Activated CD4-positive, CD25-positive, alpha-beta regulatory T cell treated with anti-CD3 and anti-CD28 coated beads, Interleukin-2, amount 50 U/mL, for 72 hours (primary cell): ENCODE measurements at places on chromosomes 1 and 21.

DNA sequence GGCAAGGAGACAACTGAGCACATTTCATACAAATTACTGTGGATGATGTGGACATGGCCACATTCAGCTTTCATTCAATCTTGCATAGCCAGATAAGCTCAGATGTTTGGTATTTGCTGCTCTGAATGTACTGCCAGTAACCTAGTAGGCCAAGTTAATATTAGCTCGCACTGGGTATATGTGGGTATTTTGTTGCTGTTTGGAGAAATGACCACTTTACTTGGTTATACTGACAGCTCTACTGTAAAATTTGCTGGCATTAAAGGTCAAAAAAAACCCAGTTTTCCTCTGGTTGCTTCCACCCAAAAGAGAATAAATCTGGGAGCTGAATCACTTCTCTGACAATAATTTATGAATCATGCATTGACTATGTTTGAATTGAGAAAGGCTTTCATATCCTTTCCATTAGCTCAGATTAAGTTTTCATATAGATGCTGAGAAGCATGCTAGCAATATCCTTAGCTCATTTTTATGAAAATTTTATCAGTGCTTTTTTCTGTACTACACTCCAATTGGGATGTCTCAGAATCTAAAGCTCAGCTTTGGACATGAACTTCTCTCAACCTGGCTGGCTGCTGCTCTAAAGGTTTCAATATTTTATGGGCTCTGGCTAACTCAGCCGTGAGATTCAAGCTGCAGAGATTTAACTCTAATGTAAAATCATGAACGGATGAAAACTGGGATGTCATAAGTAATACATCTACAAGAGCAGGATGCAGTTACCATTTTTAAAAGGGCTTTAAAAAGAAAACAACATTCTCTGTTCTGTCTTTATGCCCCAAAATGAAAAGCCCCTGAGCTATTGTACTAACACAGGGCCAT is 330.0 kb downstream of the BARHL2 start:
- DNase-seq: no peak

- no peak for DNase-seq
These were observed 5.4 kb downstream of the VPS45 start for GRCh38 chr1:150072959-150073358.

DNA sequence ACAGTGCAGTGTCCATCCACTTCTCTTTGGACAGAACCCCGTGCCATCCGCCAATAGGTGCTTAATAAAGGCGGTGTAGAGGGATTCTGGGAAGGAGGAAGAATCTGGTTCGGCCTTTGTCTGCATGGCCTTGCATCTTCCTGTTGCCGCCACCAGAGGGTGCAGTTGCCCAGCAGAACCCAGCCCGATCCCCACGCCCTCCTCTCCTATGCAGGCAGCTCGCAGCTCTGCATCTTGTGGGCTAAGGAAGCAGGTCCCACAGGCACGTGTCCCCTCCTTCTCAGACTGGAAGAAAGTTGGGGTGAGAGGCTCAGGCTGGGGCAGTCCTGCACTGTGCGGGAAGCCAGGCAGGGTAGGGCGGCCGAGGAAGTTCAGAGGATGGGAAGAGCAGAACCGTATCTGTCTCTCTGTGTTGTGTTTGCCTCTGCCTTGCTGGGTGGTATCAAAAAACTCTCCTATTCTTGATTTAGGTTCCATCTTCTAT is 20.8 kb downstream of the NAV1 start:
- peak; percentile 66 for DNase-seq

- DNase-seq: no peak
These were observed 24.2 kb upstream of the FHAD1 start for GRCh38 chr1:15222653-15223303.

DNA sequence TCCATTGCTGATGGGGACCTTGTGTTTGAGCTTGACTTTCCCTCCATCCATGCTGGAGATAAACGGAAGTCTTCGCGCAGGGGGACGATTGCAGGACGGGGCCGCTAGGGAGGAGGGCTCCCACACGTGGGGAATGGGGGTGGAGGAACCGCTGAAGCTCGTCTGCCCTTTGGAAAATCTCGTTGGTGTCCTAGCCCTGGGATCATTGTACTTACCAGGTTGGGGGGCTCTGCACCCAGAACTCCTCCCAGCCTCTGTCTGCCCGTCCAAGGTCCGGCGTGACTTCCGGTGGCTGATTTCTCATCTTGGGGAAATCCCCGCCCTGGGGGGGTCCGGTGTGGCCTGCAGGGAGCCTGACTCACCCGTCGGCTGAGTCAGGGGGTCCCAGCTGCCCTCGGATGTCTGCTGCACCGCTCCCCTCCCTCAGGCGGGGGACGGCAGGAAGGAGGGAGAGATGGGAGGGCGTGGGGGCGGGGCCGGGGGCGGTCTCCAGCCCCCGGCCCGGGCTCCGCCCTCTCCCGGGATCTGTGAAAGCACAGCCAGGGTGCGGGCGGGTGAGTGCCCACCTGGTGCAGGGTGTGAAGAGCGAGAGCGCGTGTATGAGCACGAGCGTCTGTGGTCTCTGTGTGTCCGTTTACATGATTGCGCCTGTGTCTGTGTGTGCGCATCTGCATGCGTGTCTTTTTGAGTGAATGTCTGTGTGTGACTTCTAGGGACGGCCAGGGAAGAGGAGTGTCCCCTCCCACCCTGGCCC is 35.8 kb downstream of the PIK3CD start:
- peak; percentile 61 for DNase-seq

GRCh38 chr1:14970115-14970798 is 183.3 kb upstream of the TMEM51 start:
- no peak for DNase-seq

DNA sequence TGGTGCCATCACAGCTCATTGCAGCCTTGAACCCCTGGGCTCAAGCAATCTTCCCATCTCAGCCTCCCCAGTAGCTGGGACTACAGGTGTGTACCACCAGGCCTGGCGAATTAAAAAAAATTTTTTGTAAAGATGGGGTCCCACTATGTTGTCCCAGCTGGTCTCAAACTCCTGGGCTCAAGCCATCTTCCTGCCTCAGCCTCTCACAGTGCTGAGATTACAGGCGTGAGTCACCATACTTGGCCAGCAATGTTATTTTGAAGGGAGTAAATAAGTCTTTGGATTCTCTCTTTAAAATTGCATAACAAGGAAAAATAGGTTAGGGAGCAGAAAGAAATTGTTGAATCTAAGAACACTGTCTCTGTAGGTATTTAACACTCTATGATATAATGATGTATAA is 111.3 kb downstream of the RPS6KC1 start:
- DNase-seq: no peak

- no peak for DNase-seq
These were observed 14.4 kb downstream of the LAMC2 start for GRCh38 chr1:183200451-183200850.

- DNase-seq: no peak
These were observed 54.1 kb downstream of the DTL start for GRCh38 chr1:212089560-212090163.

GRCh38 chr1:91754348-91754747 is 131.6 kb downstream of the TGFBR3 start:
- DNase-seq: no peak

DNA sequence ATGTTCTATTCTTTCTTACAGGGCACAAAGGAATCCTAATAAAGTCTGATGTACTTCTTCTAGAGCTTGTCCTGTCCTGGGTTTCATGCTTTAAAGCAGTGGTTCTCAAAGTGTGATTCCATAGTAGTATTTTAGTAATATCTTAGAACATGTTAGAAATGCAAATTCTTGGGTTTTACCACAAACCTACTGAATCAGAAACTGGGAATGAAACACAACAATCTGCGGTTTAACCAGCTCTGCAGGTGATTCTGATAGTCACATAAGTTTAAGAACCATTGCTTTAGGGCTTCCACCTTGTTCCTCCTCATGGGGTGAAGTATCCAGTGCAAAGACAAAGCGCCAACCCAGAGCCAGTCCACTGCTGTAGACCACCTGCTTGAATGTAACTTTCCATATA is 41.1 kb downstream of the NGF start:
- no peak for DNase-seq

DNA sequence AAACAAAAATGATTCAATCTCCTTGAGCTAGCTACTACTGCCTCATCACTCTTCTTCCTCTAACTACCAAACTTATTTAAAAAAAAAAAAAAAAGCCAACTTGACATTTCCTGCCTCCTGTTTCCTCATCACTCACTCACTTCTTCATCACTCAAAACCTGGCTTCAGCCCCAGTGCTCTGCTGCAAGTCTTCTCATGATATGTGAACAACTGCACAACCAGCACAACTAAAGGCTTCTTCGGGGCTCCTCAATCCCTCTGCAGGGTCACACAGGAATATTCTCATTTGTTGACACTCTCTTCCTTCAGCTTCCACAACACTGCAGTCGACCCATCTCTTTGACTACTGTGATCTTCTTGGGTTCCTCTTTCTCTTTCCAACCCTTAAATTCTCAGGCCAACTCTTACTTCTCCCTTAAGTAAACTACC is 7.6 kb downstream of the MTF1 start:
- DNase-seq: no peak

DNA sequence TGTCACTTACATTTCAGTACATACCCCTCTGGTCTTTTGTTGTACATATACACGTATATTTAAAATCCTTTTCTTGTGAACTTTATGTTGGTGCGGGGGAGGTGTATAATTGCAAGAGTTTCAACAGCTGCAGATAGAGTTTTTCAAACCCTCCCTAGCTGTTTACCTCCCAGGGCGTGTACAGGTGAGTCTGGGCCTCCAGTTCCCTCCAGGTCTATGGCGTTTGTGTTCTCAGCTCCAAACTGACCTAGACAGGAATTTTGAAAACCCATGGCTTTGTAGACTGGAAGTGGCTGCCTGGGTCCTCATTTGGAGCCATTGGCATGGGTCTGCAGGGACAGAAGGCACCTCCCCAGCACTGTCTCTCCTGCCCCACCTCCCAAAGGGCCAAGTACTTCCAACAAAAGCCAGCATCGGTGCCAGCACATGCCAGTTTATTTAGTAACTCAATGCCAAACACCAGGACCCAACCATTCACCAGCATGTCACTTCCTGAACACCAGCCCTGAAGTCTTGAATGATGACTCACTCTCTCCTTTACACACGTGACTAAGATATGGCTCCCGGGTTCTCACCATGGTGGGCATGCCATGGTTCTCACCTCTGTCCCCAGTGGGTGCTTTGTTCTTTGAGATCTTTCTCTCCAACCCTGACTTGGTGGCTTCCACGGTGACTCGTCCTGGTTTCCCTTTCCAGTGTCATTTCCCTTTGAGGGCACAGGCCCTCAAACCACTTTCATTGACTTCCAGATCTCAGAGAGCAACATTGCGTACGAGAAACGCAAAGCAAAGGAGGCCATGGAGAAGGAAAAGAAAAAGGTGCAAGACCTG is 57.3 kb upstream of the EFHD2 start:
- no peak for DNase-seq

GRCh38 chr1:22323141-22323845 is 128.4 kb upstream of the ZBTB40 start:
- DNase-seq: no peak

GRCh38 chr1:75522389-75522788 is 88.5 kb downstream of the SLC44A5 start:
- no peak for DNase-seq

DNA sequence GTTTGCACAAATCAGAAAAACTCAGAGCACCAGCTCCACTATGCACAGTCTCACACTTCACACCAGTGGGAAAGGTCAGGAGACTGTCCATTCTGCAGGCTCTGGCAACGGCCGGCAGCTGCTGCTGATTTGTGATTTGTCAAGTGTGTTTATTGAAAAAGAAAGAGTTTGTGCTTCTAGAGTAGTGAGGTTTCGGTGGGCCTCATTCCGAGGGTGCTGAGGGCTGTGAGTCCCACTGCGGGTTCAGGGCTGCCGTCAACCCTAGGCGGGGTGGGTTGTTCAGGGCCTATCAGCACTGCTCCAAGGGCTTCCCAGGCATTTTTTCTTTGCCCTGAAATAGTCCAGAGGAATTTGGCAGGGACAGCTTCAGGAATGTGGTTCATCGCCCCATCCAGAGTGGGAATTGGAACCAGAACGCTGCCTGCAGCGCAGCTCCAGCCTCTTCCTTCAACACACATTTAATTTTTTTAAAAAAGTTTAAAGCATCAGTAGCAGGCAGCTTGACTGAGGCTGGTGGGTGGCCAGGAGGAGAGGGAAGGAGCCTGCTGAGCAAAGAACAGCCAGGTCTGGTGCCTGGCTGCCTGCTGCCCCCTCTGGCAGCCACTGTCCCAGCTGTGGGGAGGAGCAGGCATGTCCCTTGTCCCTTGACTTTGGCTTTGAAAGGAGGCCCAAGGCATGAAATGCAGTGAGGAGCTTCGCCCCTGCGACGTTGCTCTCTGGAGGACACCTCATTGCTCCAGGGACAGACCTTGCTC is 19.7 kb downstream of the STUM start:
- no peak for DNase-seq

- no peak for DNase-seq
These were observed 22.3 kb upstream of the SARS1 start for GRCh38 chr1:109191377-109191776.

DNA sequence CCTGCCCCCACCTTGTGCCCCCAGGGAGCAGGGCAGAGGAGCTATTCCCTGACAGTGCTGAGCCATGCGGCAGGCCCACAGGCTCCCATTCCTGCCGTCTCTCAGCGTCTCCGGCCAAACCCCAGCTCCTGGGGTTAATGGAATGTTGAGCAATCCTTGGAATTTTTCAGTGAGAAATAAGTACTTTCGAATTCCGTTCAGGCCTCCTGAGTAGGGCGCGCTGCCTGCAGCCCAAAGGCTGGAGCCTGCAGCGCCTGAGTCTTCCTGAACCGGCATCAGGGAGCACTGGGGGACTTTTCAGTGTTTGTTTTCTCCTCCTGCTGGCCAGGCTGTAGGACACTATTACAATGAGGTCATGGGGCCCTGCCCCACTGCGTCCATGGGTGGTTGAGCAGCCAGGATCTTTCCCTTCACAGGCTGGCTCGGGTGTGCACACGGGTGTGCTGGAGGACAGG is 33.3 kb upstream of the CSF1 start:
- no peak for DNase-seq

- no peak for DNase-seq
These were observed 2.6 kb downstream of the TXNIP start for GRCh38 chr1:145993618-145994390.

GRCh38 chr1:205481218-205481617 is 23.3 kb upstream of the CDK18 start:
- DNase-seq: no peak

GRCh38 chr1:53502641-53503432 is 43.6 kb downstream of the DMRTB1 start:
- no peak for DNase-seq

DNA sequence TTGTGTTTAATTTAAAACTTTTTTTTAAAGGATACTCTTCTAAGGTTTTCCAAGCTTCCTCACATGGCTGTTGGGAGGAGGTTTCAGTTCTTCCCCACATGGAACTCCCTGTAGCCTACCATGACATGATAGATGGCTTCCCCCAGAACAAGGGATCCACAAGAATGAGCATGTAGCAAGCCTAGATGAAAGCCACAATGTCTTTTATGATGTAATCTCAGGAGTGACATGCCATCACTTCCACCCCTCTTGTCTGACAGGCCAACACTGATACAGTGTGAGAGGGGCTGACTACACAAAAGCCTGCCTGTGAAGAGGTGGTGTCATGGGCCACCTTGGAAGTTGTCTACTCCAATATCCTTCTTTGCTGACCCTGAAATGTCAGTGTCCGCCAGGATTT is 32.0 kb downstream of the CD34 start:
- DNase-seq: no peak

GRCh38 chr1:241816008-241816407 is 32.0 kb upstream of the EXO1 start:
- no peak for DNase-seq
